ENCODE measurements at places on chromosomes 3 and 15. TPM values are rescaled to one million over a fixed set of nuclear protein-coding genes. Genes with fewer than 3 reads are reported as not detected.

GRCh38 chr3:192409201-192409837, 318.0 kb downstream of the FGF12 start:
- peak; percentile 72 for DNase-seq

DNA sequence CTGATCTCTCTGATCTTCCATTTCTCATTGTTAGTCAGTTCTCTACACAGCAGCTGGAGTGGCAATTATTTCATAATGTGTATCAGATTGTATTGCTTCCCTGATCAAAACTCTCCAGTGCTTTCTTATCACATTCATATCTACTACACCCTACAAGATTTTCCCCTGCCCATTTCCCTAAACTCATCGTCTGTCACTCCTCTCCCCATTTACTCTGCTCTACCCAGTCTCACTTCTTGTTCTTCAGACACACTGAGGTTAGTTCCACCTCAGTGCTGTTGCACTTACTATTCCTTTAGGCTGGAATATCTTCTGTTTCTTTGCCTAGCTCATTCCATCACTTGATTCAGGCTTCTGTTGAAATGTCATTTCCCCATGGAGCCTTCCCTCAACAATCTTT, 197.1 kb downstream of the SATB1 start:
- DNase-seq = no peak

GRCh38 chr3:66778107-66778506, 220.0 kb upstream of the KBTBD8 start:
- DNase-seq = no peak

DNA sequence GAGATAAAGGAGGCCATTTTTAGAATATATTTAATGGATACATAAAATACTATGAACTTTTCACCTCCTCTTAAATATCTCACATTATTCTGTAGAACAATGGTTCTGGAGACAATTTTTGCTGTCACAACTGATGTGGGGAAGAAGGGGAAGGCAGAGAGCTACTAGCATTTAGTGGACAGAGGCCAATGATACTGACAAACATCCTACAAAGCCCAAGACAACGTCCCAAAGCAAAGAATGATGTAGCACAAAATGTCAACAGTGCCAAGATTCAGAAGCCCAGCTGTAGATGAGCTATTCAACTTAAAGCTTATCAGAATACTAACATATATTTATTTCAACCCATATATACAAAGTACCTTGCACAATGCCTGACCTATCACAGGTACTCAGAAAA, 1069.4 kb downstream of the ROBO1 start:
- no peak for DNase-seq

- DNase-seq = no peak
Observed at GRCh38 chr3:11604139-11604892, 39.4 kb downstream of the VGLL4 start.

DNA sequence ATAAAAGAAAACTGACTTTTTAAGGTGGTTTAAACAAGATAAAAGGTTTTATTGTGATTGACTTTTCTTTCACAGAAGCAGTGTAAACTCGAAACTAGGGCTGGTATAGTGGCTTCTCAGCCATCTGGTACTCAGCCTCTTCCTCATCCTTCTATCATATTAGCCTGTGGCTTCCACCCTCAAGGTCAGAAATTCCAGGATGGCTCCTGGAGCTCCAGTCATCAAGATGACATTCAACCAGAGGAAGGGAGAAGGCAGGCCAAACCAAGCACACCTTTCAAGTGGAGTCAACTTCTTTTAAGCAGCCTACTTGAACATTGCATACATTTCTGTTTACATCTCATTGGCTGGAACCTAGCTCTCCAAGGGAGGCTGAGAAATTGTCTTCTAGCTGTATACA, 1.3 kb upstream of the MESD start:
- DNase-seq = no peak

DNA sequence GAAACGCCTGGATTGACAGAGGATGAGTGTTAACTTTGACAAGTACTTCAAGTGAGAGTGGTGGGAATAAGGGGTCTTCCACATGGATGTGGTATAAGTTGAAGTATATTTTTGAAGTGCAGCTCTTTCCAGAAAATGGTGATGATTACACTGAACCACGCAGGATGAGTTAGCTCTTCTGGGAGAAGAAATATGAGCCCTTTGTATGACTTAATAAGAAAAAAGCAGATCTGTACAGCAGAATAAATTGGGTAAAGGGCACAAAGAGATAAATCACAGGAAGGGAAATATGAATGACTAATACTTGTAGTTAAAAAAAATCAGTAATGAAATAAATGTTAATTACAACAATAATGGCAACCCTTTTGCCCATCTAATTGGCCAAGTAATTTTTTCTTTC, 1.3 kb downstream of the CCR3 start:
- DNase-seq = no peak

The SYNPR gene
- not detected for total RNA-seq

DNA sequence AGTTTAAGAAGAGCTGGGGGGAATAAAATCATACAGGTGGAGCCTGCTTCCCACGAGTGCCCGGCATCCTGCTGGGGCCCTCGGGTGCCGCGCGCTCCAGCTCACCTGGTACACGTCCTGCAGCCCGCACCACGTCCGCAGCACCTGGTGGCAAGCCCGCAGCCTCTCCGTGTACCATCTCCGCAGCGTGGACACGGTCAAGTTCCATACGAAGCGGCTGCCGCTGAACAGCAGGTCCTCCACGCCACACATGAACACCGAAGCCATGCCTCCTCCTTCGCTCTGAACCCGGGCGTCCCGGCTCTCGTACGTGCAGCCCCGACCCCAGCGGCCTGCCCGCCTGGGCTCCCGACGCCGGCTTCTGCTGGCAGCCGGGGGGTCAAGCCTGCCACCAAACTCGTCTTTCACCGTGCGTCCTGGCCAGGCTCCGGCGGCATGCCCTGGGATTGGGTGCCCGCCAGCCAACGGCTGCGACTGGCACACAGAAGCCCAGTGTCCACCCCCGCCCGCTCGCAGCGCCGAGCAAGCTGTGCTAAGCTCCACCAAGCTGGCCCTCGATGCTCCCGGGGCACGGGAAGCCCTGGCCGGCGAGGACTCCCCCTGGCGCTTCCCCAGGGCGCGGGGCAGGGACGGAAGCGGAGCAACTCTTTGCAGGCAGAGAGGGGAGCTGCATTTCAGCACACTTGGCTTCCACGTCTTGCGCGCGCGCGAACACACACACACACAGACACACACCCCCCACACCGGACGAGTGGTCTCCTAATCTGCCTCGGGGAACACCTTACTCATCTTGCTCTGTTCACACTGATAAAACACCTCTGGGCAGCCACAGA, at the start of gene FRMD4B:
Gene FRMD4B (minus strand): TSS at position 366 of the 833 bp plus-strand sequence. CDS start 99 bp downstream, at position 267.
- peak; percentile 39 for DNase-seq

GRCh38 chr3:175295248-175296130, 436.4 kb downstream of the NAALADL2 start:
- DNase-seq = no peak

GRCh38 chr3:29478611-29479010, 197.7 kb downstream of the RBMS3 start:
- DNase-seq = no peak

DNA sequence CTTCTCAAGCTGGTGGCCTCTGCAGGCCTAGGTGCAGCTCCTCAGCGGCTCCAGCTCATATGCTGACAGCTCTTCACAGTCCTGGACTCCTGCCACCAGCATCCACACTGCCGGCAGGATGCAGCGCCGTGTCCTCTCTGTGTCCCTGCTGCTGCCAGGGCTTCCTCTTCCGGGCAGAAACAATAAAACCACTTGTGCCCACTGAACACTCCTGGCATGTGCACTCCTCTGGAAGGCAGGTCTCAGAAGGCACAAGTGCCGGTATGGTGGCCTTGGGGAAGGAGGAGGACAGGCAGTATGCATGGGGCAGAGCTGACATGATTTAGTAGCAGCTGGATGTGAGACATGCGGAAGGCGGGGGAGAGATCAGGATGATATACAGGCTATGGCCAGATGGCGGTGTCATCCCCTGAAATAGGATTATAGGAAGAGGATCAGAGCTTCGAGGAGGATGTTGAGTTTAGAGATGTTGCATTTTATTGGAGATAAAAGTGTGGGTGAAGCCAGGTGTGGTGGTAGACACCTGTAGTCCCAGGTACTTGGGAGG, 7.5 kb upstream of the MAN2A2 start:
- no peak for DNase-seq

The CACNA2D3 gene
- 6.1 TPM for total RNA-seq

DNA sequence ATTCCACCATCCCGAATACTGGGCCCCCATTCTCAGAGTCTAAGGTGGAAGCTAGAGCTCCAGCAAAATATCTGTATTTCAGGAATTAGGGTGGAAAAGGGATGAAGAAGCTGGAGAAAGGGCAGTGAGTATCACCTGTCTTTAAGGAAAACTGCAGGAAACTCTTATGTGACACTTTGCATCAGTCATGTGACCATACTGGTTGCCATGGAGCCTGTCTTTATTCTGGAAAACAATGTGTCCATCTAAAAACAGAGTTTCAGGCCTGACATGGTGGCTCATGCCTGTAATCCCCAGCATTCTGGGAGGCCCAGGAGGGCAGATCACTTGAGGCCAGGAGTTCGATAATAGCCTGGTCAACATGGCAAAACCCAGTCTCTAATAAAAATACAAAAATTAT, 52.9 kb upstream of the FSIP1 start:
- no peak for DNase-seq

The NPHP3 gene
- total RNA-seq = 27.3 TPM

GRCh38 chr15:56798639-56799038, 65.3 kb upstream of the ZNF280D start:
- DNase-seq = no peak

DNA sequence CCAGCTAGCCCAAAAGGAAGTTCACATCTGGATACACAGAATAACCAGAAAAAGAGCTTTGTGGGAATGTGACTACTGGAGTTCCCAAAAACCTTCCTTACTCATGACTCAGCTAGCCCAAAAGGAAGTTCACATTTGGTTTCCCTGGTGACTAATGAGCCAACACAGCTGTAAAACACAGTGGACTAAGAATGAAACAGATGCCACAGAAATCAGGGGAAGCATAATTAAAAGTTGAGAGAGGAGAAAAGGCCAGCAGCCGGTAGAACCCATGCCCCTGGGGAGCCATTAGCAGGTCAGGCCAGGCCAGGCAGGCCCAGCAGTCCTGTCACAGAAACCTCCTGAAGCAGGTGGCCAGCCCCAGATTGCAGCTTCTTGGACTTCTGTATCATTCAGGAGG, 130.3 kb downstream of the GHSR start:
- DNase-seq = peak; percentile 73

The SCG3 gene
- not detected for total RNA-seq

- no peak for DNase-seq
Observed at GRCh38 chr3:103393395-103394186, 958.8 kb downstream of the ZPLD1 start.

DNA sequence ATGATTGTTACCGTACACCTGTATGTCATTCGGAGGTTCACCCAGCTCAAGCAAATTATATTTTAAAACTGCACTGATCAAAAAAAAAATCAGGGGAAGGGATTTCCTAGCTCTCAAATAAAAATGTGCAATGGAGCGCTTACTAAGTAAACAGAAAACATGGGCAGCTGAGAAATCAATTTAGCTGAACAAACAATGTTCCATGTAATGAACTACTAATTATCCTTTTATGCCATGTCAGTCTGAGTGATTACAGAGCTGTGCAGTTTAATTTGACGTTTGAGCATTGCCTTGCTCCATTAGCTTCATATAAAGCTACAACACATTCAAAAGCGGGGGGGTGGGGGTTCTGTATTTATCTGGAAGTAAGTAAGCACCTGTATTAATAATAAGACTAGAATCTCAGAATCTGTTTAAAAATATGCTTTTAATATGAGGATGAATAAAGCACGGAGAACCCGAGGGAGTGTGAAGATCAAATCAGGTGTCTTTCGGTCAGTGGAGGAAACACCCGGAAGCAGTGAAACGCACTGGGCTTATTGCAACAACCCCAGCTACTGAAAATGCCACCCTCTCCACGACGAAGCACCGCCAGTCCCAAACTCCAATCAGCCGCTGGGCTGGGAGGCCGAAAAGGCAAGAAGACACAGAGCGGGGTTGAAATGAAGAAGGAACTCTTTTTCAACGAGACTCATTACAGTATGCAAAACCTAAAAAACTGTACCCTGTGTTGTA, 196.5 kb upstream of the ATP11B start:
- DNase-seq = no peak

The KCNAB1 gene
- not detected for total RNA-seq

All from Caki2 (cell line).